ENCODE measurements at places on chromosomes 3 and 15. TPM values are rescaled to one million over a fixed set of nuclear protein-coding genes. Genes with fewer than 3 reads are reported as not detected.

DNA sequence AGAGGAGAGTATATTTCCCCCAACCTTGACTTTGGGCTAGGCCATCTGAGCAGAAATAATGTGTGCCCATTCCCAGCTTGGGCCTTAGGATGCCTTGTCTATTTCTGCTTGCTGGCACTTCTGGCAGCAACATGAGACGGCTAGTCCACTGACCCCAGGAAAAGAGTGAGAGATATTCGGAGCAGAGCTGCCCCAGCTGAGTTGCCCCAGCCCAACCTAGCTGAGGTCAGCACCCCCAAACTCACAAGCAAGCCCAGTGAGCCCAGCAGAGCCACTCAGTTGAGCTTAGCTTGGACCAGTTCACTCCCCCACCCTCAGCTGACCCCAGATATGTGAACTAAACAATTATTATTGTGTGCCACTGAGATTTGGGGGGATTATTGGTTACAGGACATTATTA is 20.2 kb downstream of the ITGA11 start:
- H3K27ac ChIP-seq = no peak overlapping the region
- H3K4me1 ChIP-seq = peaks cover 9% of the 10 kb centered on the region
- DNase-seq = peak; percentile 62
- no peaks in the 10 kb centered on the region for H3K36me3 ChIP-seq
- no peaks in the 10 kb centered on the region for H3K27me3 ChIP-seq
- H3K4me3 ChIP-seq = no peak overlapping the region

DNA sequence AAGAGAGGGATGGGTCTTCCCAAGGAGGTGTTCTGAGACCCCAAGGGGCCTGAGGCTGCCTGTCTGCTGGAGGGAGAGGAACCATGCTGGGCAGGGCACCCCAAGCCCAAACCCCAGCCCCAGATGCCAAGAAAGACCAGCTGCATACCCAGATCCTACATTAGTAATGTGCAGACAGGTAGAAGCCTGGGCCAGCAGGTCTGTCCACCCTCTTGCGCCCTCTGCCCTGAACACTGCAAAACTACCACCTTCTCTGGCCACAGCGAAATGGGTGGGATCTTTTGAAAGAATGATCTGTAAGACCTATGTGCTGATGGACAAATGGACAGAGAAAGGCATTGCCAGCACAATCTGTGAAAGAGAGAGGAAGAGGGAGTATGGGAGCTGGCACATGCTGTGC is 283.2 kb downstream of the EPHB1 start:
- no peaks in the 10 kb centered on the region for H3K4me1 ChIP-seq
- H3K36me3 ChIP-seq = no peaks in the 10 kb centered on the region
- H3K4me3 ChIP-seq = no peak overlapping the region
- DNase-seq = peak; percentile 78

PLD1 gene
- total RNA-seq = 21.1 TPM

GRCh38 chr3:156509189-156510174 is 45.4 kb downstream of the SSR3 start:
- no peak overlapping the region for H3K27ac ChIP-seq
- H3K4me3 ChIP-seq = no peak overlapping the region

LSG1 gene
- 32.5 TPM for total RNA-seq

DNA sequence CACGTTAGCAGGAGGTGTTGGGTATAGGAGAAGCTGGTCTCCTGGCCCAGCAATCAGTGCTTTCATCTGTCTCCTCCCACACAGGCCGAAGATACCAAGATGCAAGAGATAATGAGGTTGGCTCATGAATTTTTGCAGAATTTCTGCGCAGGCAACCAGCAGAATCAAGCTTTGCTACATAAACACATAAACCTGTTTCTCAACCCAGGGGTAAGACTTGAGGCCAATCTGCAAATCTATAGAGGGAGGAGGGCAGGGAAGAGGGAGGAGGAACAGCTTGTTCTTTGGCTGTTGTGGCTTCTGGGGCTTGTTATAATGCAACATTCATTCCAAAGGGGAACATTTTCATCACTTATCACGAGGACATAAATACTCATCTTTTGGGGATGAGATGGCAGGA is 195.3 kb downstream of the ITPR1 start:
- peaks cover 79% of the 10 kb centered on the region for H3K36me3 ChIP-seq
- DNase-seq = no peak
- H3K4me1 ChIP-seq = no peaks in the 10 kb centered on the region
- no peaks in the 10 kb centered on the region for H3K27me3 ChIP-seq
- no peak overlapping the region for H3K4me3 ChIP-seq
- H3K27ac ChIP-seq = no peak overlapping the region

GRCh38 chr3:76311941-76312340 is 526.6 kb upstream of the ZNF717 start:
- DNase-seq = no peak
- H3K27me3 ChIP-seq = no peaks in the 10 kb centered on the region
- no peaks in the 10 kb centered on the region for H3K4me1 ChIP-seq
- H3K4me3 ChIP-seq = no peak overlapping the region
